CD4-positive, alpha-beta T cell treated with Interleukin-12 subunit alpha and Interleukin-12 subunit beta, for 1 hour (primary cell): ENCODE measurements at places on chromosomes 4 and X.

DNA sequence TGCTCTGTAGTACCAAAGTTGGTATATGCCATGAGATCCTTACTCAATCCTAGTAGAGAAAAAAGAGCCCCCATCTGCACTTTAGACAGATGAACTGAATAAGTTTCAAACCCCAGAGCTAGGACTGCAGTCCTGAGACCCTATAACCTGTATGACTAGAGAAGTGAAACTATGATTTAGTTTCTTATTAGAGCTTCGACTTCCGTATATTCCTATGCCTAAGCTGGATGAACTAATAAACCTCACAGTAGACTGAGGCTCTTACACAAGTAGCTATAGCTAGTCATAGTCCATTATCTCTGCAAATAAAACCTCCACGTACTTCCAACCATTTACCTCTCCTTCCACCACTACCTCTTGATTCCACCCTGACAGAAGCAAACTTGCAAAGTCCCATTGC is 6.3 kb upstream of the OTUD4 start:
- DNase-seq = no peak

GRCh38 chr4:2285613-2286381 is 23.9 kb upstream of the MXD4 start:
- no peak for DNase-seq

GRCh38 chrX:41064018-41064417 is 21.2 kb upstream of the USP9X start:
- no peak for DNase-seq

DNA sequence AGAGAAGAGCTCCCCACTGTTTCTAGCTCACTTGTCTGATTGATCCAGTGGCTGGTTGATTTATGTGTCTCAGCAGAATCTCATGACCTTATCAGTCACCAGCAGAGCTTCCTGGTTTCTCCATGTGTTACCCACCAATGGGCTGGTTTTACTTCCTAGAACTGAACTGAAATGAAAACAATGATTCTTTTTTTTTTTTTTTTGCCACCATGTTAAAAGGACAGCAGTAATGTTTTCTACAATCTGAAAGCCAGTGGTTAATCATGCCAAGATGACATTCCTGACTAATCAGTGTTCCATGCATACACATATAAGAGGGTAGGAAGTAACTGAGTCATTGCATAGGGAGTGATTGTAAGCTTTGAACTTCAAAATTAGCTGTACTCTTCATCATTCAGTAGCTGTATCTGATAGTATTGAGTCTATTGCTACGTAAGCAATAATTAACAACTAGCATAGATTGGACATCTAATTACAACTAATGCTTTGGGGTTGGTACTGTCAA is 67.7 kb downstream of the SLC4A4 start:
- DNase-seq = no peak

DNA sequence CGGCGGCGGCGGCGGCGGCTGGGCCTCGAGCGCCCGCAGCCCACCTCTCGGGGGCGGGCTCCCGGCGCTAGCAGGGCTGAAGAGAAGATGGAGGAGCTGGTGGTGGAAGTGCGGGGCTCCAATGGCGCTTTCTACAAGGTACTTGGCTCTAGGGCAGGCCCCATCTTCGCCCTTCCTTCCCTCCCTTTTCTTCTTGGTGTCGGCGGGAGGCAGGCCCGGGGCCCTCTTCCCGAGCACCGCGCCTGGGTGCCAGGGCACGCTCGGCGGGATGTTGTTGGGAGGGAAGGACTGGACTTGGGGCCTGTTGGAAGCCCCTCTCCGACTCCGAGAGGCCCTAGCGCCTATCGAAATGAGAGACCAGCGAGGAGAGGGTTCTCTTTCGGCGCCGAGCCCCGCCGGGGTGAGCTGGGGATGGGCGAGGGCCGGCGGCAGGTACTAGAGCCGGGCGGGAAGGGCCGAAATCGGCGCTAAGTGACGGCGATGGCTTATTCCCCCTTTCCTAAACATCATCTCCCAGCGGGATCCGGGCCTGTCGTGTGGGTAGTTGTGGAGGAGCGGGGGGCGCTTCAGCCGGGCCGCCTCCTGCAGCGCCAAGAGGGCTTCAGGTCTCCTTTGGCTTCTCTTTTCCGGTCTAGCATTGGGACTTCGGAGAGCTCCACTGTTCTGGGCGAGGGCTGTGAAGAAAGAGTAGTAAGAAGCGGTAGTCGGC is 528 bp downstream of the FMR1 start:
- DNase-seq = peak; percentile 29

DNA sequence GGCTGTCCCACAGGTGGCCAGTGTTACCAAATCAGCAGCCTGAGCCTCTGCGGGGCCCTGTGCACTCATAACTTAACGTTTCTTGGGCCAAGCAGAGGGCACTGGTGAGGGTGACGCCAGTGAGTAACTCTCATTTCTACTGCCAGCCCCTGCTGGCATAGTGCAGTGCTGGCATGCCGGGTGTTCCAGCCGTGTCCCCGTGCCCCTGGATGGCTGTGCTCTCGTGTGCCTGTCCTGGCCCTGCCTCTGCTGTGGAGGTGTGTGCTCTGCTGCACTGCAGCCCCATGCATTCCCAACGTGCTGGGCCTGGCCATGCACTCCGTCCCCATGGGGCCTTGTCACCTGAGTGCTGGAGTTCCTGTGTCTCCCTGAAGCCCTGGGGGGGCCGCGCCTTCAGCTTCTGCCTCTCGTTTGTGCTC is 14.7 kb downstream of the TBC1D14 start:
- no peak for DNase-seq

- DNase-seq = no peak
These were observed 67.5 kb downstream of the C4orf33 start for GRCh38 chr4:129163427-129163826.

DNA sequence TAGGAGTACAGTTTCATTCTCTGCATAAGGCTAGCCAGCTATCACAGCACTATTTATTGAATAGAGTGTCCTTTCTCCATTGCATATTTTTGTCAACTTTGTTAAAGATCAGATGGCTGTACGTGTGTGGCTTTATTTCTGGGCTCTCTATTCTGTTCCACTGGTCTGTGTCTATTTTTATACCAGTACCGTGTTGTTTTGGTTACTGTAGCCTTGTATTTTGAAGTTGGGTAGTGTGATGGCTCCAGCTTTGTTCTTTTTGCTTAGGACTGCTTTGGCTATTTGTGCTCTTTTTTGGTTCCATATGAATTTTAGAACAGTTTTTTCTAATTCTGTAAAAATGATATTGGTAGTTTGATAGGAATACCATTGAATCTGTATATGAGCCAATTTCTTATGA is 182.1 kb upstream of the DIAPH2 start:
- no peak for DNase-seq

- DNase-seq = no peak
These were observed 239.5 kb downstream of the OPHN1 start for GRCh38 chrX:68193786-68194185.

DNA sequence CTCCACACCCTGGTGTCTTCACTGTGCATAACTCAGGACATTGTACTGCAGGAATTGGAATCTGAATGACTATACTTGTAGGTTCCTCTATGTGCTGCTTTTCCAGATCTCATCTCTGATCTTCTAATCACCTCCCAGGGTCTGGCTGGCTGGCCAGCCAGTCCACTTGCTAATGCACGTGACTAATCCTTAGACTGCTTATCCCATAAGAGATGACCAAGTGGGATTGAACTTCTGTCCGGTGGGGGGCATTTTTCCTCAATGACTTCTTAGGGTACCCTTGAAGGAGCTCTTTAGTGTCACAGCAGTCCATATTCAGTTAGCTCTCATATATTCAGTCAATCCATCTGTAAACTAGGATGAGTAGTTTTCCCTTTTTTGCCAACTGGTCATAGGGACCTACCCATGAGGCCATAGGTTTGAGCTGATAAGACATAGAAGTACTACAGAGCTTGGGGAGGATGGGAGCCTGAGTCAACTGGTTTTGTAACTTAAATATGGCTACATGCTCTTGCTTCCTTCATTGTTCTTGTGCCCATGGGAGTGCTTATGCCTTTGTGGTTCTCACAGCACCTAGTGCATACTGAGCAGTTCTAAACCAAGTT is 71.9 kb upstream of the WDR1 start:
- DNase-seq = no peak

DNA sequence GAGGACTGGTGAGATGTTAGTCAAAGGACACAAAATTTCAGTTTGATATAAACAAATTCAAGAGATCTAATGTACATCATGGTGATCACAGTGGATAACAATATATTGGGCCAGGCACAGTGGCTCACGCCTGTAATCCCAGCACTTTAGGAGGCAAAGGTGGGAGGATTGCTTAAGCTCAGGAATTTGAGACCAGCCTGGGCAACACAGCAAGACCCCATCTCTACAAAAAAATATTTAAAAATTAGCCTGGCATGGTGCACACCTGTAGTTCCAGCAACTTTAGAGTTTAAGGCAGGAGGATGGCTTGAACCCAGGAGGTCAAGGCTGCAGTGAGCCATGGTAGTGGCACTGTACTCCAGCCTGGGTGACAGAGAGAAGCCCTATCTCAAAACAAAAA is 8.7 kb downstream of the SCARB2 start:
- no peak for DNase-seq

- peak; percentile 61 for DNase-seq
These were observed 159.1 kb downstream of the NSUN7 start for GRCh38 chr4:40908702-40909362.

- peak; percentile 42 for DNase-seq
These were observed 169.0 kb downstream of the CORIN start for GRCh38 chr4:47668810-47669408.

- no peak for DNase-seq
These were observed 83.8 kb downstream of the MOSPD2 start for GRCh38 chrX:14956813-14957582.

- no peak for DNase-seq
These were observed 685.0 kb downstream of the RAPGEF2 start for GRCh38 chr4:159787901-159788300.

- DNase-seq = no peak
These were observed 7.6 kb downstream of the ANAPC10 start for GRCh38 chr4:145090380-145090779.

GRCh38 chrX:48890296-48890925 is 7.2 kb downstream of the TIMM17B start:
- no peak for DNase-seq

GRCh38 chr4:160928482-160928881 is 1235.3 kb downstream of the FSTL5 start:
- DNase-seq = no peak

GRCh38 chr4:105329081-105329480 is 144.8 kb downstream of the PPA2 start:
- DNase-seq = no peak

DNA sequence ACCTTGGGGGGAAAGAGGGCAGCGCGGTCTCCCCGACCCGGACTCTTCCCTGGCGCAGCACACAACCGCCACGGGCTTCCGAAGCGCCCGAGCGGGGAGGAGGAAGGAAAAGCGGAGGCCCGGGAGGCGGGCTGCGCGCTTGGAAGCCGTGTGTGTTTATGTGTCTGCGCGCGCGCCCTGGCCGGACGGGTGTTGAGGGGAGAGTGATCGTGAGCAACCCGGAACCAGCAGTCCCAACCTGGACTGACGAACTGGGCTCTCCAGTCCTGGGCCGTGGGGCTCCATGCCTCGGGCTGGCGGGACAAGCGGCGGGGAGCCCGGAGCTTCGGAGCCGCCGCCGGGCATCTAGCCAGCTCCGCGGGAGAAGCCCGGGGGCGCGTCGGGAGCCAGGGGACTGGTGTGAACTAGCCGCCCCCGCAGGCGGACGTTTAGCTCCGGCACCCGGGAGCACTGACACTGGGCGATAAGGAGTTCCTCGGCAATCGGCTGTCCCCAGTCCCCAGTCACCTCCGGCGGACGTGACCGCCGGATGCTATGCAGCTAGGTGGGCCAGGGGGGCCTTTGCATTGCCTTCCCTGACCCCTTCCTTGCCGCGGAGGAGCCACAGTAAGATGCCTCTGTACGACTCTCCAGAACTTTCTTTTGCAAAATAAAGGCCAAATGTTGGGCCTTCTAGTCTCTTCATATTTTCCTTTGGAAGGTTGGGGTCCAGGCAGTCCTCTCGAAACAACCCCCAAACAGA is 74.8 kb upstream of the BCOR start:
- DNase-seq = peak; percentile 37

GRCh38 chrX:134883137-134883700 is 107.6 kb upstream of the SMIM10 start:
- DNase-seq = no peak

DNA sequence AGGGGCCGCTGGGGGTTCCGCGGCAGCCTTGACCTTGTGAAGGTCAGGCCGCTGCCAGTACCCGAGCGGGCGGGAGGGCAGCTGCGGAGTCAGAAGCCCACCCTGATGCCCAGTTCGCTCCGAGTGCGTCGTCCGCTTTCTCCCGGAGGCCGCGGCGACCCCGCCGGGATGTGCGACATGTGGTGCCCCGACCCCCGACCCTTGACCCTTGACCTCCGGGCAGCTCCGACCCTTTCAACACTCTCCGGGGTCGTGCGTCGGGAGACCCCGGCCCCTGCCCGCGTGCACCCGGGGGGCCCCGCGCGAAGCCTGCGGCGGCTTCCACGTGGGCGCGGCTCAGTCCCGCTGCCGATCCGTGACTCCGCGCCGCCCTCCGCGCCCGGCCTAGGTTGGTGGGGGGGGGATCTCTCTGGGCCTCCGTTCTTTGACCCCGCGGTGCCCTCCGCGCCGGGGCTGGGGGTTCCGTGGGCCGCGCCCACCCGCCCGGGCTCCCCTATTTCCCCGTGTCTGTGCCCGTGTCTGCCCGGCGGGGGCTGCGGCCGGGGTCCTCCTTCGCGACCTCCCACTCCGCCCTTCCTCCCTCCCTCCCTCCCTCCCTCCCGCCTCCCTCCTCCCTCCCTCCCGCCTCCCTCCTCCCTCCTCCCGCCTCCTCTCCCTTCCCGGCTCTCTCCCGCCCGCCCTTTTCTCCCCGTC is 609 bp upstream of the SLC25A6 start:
- DNase-seq = no peak

DNA sequence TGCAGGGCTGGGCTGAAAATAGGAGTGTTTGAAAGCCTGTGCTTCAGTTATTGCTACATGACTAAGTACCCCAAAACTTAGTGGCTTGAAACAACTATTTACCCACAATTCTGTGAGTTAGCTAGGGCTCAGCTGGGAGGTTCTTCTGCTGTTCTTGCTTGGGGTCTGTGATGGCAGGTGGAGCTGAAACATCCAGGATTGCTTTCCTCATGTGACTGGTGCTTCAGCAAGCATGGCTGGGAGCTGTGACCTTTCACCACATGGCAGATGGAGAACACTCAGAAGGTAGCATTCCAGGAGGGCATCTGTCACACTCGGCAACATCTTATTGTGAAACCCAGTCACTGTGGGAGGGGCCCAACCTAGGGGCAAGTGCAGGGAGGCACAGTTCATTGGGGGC is 57.0 kb upstream of the TBC1D14 start:
- no peak for DNase-seq

- DNase-seq = no peak
These were observed 103.9 kb downstream of the ARAP2 start for GRCh38 chr4:36140421-36140820.

DNA sequence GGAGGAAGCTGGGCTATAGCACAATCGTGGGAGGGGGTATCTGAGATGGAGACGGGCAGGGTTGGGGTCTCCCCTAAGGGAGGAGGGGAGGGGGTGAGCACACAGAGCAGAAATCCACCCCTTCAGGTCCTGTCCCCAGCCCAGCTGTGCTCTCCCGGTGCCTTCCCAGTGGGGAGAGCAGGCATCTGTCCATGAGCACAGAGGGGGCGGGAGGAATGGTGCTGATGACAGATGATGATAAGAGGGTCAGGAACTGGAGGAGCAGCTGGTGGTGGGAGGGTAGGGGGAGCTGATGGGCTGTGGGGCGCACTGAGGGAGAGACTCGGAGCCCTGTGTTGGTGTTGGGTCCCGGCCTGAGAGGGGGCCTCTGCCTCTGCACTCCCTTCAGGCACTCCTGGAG is 8.6 kb downstream of the ATP2B3 start:
- no peak for DNase-seq
